NCI-H82 (cell line): ENCODE measurements at places on chromosomes 2 and 18.

DNA sequence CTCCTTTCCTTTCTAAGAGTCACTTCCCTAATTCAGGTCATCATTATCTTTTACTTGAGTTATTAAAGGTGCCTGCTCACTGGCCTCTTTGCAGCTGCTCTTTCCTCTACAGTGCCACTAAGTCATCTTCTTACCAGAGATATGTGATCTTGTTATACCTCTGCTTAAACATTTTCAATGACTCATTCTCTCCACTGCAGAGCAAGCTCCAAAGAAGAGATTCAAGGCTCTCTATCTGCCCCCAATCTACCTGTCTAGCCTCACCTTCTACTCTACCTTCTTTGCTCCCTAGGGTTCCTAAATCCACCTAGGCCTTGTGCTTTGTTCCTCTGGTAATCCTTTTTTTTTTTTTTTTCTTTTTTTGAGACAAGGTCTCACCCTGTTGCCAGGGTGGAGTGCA lies 3.1 kb downstream of the ARHGEF33 start:
- DNase-seq, result peak; percentile 48

DNA sequence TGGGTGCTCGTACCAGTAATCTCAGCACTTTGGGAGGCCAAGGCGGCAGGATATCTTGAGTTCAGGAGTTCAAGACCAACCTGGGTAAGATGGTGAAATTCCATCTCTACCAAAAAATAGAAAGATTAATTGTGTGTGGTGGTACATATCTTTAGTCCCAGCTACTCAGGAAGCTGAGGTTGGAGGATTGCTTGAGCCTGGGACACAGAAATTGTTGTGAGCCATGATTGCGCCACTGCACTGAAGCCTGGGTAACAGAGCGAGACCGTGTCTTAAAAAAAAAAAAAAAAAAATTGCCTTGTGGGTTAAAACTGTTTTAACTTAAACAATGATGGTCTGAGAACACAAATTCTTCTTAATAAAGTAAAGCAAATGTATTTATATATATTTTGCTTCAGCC lies 49.6 kb downstream of the ATP9B start:
- no peak for DNase-seq

- no peak for DNase-seq
Observed at GRCh38 chr2:214560176-214560575, 149.3 kb downstream of the VWC2L start.

- DNase-seq, result no peak
Observed at GRCh38 chr18:78240627-78241252, 738.9 kb upstream of the SALL3 start.

DNA sequence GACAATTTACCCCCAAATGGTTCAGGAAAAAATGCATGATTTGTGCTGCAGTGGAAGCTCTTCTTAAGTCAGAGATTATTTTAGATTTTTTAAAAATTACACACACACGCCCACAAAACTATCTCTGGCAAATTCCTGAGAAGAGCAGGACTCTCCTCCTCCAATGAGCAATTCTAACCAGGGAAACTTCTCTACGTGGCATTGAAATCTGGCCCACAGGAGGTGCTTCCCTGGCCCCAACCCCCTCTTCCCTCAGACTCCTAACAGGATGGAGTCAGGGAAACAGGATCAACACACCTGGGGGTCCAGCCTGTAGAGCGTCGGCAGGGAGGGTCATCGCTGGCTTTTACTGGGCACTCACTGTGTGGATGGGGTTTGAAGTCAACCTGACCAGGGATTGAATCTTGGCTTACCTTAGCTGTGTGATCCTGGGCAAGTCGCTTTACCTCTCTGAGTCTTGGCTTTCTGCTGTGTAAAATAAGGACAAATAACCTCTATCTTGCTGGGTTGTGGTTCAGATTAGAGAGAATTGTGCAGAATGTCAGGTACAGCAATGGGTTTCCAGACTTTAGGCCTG lies 65.4 kb upstream of the ASAP2 start:
- DNase-seq, result no peak

DNA sequence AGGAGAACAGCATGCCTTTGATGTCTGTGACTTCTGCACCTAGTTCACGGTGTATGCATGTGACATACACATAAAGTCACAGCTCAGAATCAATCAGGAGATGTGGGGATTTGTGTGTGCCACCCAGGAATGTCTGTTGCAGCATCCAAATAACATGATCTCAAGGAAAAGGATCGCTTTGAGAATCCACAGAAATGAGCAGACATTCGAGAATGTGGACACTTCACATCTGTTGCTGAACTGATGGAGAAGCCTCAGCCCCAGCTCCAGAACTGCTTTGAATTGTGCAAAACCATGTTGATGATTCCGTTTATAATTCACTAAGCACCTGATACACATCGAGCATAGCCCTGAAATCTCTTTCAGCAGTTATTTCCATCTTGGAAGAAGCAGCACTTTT lies 208.6 kb downstream of the CMPK2 start:
- no peak for DNase-seq

DNA sequence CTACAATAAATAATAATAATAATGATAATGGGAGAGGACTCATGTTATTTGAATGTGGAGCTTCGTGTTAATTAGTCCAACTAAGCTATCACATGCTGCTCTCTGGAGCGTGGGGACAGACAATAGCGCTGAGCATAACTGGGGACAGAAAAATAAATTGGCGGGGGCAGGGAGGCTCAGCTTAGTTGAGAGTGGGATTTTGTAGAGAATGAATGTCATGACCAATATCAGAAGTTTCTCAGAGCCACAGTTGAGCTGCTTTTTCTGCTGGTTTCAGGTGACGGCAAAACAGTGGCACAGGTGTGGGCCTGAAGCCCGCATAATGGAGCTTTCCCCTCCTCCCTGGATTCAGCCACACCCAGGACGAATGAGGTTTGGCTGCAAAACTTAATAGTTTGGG lies 111.1 kb upstream of the CAB39 start:
- no peak for DNase-seq

DNA sequence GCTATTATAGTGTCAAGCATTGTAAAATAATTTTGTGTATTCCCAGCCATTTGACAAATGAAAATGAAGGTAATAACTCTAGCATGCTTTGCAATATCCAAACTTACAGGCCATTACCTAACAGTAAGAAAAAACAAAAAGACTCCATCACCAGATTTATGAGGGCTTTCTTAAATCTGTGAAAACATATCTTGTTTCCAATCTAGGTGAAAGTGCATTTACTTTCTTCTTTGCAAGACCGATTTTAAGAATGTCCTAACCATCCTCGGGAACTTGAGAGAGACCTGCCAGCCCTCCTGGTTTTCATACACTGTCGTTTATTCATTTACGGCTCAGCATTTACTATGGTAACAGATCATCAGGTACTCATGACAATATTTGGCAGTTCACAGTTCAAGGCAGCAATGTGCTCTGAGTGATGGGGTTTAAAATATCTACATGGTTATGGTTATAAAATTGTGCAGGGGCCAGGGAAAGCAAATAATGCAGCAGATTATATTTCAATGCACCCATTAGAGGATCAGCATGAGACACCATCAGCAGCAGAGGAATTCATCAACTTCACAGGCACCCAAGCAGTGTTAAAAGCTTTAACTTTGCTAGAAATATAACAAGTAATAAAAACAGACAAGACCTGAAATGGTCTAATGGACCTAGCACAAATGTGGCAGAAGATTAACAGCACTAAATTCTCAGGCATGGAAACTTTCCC lies 34.4 kb upstream of the PARD3B start:
- no peak for DNase-seq

DNA sequence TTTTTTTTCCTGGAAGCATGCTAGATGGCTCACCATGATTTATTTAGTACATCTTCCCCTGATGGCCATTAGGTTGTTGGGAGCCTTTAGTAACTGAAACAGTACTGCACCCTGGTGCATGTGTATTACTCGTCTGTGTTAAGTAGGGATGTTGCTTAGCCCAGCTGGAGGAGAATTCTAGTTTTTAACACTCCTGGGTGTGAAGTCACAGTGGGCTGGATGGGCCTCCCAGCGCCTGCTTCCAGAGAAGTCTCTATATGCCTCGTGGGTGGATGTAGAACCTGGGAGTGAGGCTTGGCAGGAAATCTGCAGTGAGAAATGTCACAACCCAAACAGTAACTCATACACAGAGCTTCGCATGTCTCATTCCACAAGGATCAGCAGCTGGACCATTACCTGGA lies 28.9 kb upstream of the NT5DC4 start:
- no peak for DNase-seq

DNA sequence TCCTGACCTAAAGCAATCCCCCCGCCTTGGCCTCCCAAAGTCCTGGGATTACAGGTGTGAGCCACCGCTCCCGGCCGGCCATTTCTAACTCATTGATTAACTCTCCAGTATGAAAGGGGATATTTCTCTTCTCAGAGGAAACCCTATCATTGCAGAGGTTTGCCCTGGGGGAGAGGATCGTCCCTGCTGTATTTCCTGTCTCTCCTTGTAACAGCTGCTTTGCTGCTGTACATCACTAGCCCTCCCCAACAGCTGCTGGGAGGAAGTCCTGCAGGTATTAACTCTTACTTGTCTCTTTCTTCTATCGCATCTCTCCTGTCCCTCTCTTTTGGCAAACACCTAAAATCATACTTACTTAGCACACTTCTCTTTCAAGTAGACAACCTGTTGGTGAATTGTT lies 219.0 kb upstream of the DSEL start:
- no peak for DNase-seq

DNA sequence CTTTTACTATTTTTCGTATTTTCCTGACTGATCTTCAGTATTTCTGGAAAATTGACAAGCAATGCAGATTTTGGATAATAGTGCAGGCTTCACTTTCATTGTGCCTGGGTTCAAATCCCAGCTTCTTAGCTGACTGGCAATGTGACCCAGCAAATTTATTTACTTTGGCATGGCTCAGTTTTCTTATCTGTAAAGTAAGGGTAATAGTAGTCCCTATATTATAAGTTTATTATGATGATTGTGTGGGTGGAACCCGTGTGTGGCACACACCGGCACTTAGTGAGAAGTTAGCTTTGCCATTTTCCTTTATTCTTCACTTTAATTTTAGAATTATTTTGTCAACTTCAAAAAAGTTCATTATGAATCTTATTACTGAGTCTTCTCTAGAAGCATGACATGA lies 7.8 kb upstream of the IL1RL1 start:
- no peak for DNase-seq

- no peak for DNase-seq
Observed at GRCh38 chr18:77164763-77165485, 32.3 kb upstream of the MBP start.

DNA sequence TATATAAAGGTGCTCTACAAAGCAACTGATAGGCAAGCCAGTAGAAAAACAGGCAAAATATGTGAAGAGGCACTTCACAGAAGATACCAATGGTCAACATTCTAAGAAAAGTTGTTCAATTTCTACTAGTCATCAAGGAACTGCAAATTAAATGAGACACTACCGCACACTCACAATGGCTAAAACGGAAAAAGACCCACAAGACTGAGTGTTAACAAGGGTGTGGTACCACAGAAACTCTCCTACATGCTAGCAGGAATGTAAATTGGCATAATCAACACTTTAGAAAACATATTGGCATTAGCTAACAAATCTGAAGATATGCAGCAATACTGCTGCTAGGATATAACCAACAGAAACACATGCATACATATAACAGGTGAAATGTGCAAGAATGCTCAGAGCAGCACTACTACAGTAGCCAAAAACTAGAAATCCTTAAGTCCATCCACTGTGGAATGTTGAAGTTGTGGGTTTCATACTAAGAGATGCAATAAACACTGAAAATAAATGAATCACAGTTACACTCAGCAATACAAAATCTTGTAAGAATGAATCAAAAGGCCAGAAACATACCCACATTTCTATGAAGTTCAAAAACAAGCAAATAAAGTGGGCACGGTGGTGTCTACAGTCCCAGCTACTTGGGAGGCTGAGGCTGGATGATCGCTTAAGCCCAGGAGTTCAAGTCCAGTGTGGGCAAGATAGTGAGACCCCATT lies 9.2 kb downstream of the RNU4ATAC start:
- DNase-seq, result no peak

DNA sequence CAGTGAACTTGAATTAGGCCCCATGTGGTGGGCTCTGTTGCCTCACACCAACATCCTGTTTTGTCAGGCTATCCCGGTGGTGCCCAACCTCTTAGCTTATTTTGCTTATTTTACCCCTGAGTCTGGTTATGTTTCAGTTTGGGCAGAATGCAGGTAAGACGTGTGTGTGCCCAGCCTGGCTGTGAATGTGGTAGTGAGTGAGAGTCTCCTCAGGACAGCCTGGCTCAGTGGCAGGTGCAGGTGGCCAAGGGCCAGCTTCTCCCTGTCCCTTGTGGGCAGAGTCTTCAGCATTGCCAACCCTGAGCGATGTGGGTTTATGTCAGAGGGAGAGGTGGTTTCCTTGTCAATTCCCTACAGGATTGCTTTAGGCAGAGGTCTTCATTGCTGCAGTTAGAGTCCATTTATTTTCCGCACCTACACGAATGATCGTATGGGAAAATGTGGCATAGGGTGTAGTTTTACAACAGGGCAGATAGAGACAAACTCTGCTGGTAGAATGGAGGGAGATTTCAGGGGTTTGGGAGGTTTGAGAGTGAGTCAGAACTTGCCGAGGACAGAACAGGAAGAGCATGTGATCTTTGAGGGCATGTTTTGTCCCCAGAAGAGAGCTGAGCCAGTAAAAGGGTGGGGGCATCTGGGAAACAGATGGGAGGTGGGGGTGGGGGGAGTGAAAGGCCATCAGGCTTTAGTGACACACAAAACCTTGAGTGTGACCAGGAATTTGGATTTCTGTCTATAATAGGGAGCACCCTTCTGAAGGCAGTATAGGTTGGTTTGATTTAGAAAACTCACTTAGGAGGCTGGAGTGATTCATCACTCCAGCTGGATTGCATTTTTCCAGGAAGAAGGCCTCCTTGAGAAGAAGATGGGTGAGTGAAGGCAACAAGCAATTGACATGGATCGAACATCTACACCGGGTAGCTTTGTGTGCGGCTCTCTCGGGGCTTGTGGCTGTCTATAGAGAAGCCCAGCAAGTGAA lies 156.2 kb upstream of the CELF4 start:
- no peak for DNase-seq

- no peak for DNase-seq
Observed at GRCh38 chr2:234426616-234427015, 70.3 kb downstream of the ARL4C start.

- DNase-seq, result peak; percentile 28
Observed at GRCh38 chr2:232689152-232689910, 7.8 kb upstream of the GIGYF2 start.
